ENCODE measurements at places on chromosomes 5 and 9. TPM values are rescaled to one million over a fixed set of nuclear protein-coding genes. Genes with fewer than 3 reads are reported as not detected.

The C5 gene
- total RNA-seq = 1.6 TPM

The GLIPR2 gene
- total RNA-seq = 31.9 TPM

The ASB6 gene
- total RNA-seq = 22.9 TPM

The ORM2 gene
- total RNA-seq = not detected

The PCDHGA10 gene
- 0.05 TPM for total RNA-seq

The VLDLR gene
- 5.2 TPM for total RNA-seq

The SLC6A3 gene
- total RNA-seq = not detected

The ALDH7A1 gene
- total RNA-seq = 1.2 TPM

The SPINK4 gene
- not detected for total RNA-seq

The SMIM33 gene
- 2.1 TPM for total RNA-seq

The NEUROG1 gene
- not detected for total RNA-seq

The LIFR gene
- total RNA-seq = 0.12 TPM

The HARS1 gene
- total RNA-seq = 69.7 TPM

The WWC1 gene
- total RNA-seq = 0.63 TPM

The RLN1 gene
- 2.8 TPM for total RNA-seq
